Lower lobe of right lung (tissue), 2 donors: ENCODE measurements at places on chromosomes 11 and 22. TPM values are rescaled to one million over a fixed set of nuclear protein-coding genes. Genes with fewer than 3 reads are reported as not detected.

DNA sequence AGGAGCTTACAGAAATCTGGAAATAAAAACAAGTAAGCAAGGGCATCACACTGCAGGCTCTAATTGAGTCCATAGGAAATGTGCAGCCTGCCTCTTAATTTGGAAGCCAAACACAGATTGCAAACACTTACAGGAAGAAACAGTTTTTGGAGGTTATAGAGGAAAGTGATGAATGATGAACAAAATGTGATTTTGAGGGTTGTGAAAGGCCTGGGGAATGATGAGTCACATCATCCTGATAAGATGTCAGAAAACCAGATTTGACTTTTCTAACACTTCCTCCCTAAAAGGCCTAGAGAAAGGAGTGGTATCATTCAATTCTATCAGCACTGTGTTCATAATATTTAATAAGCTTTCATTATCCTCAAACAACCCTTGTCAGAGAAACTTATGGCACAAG is 96.6 kb upstream of the POU2AF2 start:
- DNase-seq, result no peak

DNA sequence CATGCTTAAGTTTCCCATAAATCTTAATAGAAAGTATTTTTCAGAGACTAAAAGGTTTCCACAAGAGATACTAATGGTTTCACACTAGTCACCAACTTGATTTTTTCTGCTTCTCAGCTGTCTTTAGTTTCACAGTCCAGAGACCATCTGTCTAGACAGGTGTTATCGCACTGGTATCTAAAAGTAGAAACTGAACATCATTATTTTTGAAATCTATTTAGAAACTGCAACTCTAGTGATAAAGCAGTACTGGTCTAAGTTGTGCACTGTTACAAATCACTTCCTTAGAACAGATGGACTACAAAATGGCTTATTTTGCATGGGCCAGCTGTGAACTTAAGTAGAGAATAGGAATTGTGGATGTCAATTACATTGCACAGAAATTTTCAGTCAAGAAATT is 78.0 kb downstream of the CNTN5 start:
- no peak for DNase-seq

GRCh38 chr11:103327721-103328120 is 218.5 kb downstream of the DYNC2H1 start:
- DNase-seq, result no peak

DNA sequence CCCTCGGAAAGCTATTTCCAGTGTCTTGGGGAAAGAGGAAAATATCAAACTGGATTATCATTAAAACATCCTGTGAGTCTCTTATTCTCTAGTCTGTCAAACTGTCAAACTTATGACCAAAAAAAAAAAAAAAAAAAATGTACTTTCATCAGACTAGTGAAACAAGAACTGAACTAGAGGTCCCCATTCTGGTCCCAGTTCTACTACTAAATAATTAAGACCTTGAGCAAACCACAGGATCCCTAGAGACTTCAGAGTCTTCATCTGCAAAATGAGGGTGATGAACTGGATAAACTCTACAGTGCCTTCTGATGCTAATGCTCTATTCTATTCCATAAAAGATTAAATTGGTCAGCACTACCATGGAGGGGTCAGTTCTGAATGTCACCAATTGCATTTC is 105.8 kb downstream of the SERGEF start:
- DNase-seq, result no peak

DNA sequence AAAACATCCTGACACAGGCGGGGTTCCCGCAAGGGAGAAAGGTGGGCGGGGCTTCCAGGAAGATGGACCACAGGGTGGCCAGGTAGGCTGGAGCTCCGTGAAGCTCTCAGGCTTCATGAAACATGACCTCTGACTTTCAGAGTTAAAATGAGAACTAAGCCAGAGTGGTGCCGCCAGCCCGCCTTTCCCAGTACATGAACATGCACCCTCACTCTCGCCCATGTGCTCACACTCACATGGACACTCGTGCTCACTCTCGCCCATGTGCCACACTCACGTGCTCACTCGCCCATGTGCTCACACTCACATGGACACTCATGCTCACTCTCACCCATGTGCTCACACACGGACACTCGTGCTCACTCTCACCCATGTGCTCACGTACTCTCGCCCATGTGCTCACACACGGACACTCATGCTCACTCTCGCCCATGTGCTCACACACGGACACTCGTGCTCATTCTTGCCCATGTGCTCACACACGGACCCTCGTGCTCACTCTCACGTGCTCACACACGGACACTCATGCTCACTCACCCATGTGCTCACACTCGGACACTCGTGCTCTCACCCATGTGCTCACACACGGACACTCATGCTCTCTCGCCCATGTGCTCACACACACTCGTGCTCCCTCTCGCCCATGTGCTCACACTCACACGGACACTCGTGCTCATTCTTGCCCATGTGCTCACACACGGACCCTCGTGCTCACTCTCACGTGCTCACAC is 10.0 kb downstream of the RNH1 start:
- no peak for DNase-seq

DNA sequence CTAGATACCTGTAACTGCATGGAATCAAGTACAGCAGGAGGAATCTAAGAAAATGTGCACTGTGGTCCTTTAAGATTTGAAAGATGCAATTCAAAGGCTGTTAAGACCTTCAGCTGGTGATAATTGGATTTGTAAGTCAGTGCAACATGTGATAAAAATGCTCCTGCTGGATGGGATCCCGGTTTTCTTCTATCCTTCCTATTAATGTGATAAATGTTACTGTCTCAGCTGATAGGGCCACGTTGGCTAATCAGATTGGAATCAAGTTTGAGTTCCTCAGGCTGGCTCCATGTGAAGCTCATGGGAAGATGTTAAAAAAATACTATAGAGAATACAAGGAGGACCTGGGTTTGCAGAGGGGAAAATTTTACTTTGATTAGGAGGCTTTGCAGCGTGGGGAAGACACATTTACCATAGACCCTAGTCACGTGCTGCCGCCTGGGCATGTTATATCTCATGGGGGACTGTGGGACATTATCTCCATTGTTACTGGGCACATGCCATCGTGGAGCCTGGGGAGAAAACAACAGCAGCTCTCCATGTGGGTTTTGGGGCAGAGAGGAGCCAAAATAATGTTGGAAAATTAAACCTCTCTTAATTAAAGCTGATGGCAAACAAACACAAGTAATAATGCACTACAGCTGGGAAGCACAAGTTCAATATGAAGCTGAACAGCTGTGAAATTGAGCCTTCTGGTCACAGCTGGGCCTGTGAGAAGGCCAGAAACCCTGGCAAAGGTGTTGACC is 652.5 kb downstream of the NTM start:
- no peak for DNase-seq

DNA sequence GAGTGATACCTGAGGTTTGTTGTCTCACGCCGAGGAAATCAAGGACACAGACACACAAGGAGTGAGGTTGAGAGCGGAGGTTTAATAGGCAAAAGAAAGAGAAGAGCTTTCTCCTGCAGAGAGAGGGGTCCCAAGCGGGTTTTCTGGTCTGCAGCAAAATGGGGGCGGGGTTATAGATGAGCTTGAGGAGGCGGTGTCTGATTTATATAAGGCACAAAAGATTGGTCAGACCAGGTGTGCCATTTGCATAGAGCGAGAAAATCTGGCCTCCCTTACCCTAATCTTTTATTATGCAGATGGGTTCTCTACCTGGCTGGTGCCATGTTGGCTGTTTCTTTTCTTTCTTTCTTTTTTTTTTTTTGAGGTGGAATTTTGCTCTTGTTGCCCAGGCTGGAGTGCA is 11.8 kb downstream of the C11orf96 start:
- DNase-seq, result no peak

DNA sequence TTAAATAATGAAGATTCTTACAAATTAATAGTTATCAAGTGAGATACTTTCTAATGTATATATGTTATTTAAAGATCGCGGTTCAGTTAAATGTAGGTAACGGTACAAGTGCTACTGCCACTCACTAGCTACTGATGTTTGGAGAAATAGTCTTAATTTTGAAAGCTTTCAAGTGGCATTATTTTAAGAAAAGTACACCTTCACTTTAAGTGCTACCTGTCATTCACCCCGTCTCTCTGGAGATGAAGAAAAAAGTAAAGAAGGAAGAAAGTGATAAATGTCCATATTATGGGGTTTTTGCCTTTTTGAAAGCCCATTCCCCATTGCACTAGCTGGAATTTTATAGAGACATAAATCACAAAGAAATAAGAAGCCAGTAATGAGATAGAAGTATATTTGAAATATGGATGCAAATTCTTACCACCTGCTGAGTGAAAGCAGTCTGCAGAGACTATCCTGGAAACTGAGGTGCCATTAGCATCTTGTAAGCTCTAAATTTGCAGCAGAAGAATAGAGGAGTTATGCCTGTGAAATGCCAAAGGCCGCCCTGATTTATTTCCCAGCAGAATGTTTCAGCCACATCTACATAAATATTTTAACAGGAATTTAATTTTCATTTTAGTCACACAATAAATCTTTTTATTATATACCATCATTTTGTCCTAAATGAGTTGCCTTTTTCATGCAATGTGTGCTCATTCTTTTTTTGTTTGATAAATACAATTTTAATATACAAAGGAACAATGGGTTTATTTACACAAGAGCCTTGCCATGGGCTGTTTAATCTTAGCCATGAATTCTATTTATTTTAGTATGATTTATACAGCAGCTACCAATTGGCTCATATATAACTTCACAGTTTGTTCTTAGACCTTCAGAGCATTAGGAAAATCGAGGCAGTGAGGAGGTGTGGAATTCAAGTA is 489.9 kb upstream of the RAG2 start:
- no peak for DNase-seq

Gene MAP6
- 10.8 TPM for total RNA-seq

Gene RASGRP2
- 30.4 TPM for total RNA-seq

Gene HBB
- 323 TPM for total RNA-seq
